ENCODE measurements at places on chromosomes 5 and 9.

- peak; percentile 96 for DNase-seq
Measured at GRCh38 chr9:93098236-93098946, 2.4 kb downstream of the CARD19 start.

DNA sequence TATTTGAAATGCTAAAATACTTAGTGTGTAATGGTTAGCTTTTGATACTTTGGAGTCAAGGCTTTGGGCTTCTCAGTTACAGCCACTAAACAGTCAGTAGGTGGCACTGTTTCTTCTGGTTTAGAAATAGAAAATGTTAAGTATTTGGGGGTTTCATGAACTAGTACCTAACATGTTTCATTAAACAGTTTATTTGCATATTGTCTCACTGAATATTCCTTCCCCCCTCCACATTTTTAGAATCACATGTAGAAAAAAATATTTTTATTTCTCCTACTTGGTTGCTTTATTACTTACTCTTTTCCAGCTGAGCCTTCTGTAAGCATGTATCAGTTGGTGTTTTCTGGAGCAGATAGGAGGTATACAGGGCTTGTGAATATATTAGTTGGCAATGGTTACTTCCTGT lies 48.0 kb downstream of the IPO11 start:
- peak; percentile 41 for DNase-seq

DNA sequence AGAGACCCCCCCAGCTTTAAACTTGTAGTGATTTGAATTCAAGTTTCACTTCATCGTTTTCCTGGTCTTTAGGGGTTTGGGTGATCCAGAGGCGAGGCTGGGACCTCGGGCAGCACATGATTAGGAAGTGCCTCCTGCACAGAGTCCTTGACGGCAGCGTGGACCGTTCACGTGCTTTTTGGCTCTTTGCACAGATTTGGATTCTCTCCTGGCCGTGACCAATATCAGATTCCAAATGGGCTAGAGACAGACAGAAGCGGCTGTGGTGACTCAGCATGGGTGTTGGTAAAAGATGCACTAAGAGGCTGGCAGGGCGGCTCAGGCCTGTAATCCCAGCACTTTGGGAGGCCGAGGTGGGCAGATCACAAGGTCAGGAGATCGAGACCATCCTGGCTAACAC lies 117.2 kb upstream of the CACNA1B start:
- DNase-seq: peak; percentile 95

GRCh38 chr5:85681871-85682270 lies 935.9 kb upstream of the COX7C start:
- DNase-seq: no peak

GRCh38 chr5:86360801-86361200 lies 256.9 kb upstream of the COX7C start:
- no peak for DNase-seq

GRCh38 chr5:157352756-157353340 lies 86.9 kb downstream of the CYFIP2 start:
- no peak for DNase-seq

GRCh38 chr5:59682542-59682941 lies 211.0 kb downstream of the PDE4D start:
- DNase-seq: no peak

DNA sequence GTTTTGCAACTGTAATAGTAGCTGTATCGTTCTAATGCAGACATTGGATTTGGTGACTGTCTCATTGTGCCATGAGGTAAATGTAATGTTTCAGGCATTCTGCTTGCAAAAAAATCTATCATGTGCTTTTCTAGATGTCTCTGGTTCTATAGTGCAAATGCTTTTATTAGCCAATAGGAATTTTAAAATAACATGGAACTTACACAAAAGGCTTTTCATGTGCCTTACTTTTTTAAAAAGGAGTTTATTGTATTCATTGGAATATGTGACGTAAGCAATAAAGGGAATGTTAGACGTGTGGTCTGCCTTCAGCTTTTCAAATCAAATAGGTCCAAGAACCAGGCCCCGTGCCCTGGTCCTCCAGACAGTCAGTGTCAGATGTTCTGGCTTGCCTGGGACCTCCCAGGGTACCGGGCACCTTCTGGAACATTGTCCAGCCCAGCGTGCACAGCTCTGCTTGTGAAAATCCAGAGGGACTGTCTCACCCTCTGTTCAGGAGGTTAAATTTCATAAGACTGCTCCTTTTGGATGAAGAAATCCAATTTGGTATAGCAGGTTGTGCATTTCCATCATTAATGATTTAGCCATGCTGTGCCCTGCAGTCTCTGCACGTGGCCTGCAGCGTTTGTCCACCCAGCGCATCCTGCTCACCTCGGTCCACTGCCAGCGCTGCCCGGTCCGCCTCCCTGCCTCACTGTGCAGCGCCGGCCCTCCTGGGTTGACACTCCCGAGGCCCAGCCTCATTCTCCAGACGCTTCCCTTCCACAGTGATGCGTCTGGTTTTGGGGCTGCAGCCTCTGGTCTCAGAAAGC lies 6.6 kb upstream of the AHRR start:
- DNase-seq: no peak

GRCh38 chr9:117987945-117988344 lies 283.7 kb downstream of the TLR4 start:
- DNase-seq: no peak

DNA sequence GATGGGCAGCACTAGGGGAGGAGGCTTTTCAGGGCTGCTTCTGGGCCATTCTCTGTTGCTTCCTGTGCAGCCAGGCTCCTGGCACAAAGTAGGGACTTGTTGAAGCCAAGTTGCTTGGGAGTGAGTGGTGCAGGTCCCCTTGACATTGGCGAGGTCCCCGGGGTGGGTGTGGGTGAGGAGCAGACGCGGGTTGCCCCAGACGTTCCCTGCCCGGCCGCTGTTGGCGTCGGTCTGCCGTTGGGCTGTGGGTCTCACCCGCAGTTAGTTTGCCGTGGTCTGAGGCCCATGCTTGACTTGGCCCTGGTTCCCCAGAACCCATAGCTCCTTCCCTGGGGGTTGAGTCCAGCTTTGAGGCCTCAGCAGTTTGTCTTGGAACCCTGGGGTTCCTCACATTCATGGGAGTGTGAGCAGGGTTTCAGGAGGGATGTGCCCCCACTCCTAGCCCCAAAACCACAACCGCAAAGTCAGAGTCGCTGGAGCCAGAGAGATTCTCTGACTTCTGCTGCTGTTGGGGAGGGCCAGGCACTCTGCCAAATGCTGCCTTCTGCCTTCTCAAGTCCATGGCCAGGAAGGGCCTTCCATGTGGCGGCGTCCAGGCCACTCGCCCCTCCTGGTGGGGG lies 77.5 kb downstream of the RXRA start:
- DNase-seq: peak; percentile 87

- DNase-seq: no peak
Measured at GRCh38 chr5:154319736-154320135, 126.1 kb upstream of the SAP30L start.

DNA sequence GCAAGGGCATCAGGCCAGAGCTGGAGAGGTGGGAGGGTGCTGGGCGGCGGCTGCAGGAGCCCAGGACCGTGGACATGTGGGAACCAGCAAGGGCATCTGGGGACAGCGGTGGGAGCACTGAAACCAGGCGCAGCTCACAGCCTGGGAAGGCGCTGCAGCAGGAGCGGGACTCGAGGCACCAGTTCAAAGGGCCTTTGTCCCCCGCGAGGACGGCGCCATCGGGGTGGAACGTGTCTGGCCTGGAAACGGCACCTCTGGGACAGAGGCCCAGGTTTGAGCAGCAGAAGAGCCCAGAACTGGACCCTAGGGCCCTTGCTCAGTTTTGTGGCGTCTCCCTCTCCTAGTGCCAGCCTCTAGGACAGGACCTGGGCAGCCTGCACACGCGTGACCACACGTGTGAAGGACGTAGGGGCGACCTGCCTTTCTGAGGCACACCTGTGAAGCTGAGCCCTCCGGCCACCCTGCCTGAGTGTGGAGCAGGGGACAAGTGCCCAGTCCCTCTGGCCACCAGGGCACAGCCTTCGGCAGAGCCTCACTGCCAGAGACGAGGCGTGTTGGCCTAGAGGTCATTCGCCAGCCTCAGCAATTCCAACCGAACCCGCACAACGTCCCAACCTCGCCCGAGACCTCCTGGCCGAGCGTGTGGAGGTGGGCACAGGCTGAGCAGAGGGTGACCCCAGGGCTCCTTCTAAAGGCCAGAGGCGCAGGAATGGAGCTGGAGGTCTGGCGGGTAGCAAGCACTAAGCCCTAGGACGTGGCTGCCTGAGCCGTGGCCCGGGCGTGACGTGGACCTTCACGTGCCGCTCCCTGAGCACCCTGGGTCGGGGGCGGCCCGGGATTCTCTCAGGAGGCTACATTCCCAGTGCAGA lies 2.2 kb upstream of the TMEM210 start:
- no peak for DNase-seq

GRCh38 chr9:115604831-115605483 lies 487.0 kb upstream of the TNC start:
- peak; percentile 97 for DNase-seq

DNA sequence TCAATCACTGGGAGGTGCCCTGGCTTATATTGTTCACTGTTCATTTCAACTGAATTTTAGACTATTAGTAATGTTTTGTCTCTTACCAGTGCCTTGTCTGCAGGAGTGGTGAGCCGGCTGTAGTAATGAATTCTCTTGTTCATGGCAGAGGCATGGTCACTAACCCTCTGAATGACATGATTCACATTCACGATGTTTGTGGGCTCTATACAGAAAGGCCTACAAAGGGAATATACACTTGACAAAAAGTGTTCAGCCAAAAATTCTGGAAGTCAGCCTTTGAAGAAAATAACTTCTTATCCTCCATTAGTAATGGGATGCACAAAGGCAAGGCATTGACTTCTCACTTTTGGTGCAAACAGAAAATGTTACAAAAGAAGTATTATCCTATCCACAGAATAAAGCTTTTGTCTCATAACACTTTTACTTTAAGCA lies 39.6 kb downstream of the SLC38A9 start:
- no peak for DNase-seq

- no peak for DNase-seq
Measured at GRCh38 chr9:136712690-136713544, 545 bp downstream of the DIPK1B start.

- no peak for DNase-seq
Measured at GRCh38 chr5:102313912-102314311, 17.8 kb upstream of the SLCO4C1 start.

Measured in LHCN-M2 (cell line).